ENCODE measurements at places on chromosomes 7 and 10.

DNA sequence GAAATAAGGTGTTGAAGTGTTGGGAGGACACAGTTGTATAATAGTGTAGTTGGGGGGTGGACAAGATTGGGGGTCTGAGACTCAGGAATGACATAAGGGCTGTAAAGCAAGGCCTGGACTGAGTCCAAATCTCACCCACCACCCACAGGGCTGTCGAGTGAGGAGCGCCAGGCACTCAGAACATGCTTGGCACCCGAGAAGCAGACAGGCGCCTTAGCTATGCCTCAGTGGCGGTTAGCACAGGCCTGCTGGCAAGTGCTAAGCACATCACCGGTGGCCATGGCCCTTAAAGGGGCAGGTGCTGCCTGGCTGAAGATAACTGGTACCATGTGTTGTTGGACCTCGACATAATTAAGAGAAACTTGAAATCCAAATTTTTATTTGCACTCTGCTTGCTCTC, 90.7 kb downstream of the COL13A1 start:
- DNase-seq: no peak

DNA sequence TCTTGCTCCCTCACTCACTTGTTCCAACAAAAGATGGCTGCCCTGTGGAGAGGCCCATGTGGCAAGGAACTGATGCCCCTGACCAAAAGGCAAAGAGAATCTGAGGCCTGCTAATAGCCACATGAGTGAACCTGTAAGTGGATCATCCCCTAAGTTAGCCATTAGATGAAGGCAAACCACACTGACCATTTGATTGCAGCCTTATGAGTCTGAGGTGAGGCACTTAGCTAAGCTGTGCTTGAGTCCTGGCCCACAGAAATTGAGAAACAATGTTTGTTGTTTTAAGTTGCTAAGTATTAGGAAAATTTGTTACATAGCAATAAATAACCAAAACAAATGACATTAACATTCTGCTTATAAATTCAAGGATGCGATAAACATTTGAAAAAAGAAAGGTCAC, 100.1 kb upstream of the BET1 start:
- no peak for DNase-seq

DNA sequence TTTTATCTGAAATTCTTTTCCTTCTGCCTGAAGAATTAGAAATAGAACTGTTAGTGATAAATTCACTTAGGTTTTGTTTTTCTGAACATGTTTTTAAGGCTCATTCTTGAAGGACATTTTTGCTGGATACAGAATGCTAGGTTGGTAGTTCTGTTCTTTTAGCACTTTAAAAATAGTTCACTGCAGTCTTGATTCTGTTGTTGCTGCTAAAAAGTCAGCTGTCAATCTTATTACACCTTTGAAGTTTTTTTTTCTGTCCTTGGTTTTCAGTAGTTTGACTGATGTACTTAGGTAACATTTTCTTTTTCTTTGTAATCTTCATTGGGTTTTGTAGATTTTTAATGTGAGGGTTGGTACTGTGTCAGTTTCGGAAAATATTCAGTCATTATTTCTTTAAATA, 48.7 kb downstream of the C1GALT1 start:
- DNase-seq: no peak

DNA sequence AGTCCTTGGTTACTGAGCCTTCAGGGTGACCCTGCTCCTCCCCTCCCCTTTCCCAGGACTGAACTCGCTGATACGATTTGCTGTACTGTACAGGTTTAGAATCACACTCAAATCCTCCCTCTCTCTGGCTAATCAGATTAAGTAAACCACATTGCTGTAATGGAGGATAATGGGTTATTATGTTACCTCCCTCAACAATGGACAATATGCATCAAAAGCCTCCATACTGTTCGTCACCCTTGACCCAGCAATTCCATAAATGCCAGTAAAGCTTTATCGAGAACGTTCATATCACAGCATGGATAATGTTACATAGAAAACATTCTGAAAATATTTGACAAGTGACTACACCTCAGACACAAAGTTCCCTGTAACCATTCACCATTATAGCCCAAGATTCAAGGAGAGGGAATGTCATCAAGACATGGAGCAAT, 61.7 kb downstream of the FAM107B start:
- DNase-seq: no peak

DNA sequence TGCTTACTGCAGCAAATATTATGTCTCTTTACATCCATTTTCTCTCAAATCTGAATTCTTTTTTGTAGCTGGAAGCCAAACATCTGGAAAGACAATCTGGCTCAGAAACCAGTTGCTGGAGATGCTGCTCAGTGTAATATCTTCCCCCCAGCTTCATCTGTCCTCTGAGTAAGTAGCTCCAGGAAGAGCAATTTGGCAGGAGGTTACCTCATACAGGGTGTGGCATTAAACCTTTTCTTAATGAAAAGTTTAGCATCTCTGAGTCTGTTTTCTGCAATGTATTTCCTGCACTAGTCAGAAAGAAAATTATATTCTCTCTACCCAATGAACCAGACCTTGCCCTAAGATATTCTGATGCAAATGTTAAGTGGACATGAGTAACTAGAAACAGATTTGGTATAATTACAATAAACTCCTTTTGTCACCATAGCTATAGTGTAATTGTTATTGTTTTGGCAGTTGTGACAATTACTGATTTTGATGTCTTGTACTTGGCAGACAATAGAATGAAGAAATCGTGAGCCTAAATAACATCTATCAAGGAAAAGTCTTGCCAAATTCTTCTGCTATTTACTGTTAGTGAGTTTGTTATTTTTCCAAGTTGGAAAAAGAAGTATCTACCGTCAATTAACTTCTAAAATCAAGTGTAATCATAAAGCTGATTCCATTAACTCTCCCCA, 123.3 kb downstream of the WDFY4 start:
- no peak for DNase-seq

DNA sequence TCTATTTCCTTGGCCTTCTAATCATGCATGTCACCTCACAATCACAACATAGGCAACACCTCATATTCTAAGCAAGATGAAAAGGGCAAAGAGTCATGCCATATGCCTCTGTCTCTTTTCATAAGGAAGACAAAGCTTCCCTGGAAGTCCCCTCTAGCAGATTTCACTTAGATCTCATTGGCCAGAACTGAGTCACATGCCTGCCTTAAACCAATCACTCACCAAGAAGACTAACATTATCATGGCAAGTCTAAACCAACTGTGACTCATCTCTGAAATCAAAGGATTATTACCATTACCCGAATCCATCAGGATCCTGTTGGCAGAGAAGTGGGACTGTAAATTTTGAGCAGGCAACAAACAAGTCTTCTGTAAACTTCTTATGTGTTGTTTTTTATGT, 27.8 kb downstream of the CAV1 start:
- no peak for DNase-seq

DNA sequence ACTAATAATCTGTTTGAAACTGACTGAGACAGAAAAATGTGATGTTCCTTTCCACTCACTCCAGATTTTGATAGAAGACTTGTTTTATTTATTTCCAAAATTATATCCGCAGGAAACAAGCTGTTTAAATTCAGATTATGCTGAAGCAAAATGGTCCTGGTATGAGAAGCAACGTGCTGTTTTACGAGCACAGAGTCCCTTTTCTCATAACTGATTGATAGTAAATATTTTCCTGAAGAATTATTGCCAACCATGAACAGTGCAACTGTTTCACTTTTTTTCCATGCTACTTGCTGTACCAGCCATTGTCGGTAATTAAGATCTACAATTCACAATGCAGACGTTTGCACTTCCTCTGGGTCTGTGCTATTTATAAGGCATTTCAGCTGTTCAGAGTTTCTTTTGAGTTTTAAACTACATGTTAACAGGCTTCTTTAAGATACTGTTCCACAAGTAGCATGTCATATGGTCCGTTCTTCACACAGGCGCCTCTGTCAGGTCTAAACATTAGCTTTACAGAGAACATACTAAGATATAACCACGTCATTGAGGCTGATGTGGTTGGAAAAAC, 103.8 kb downstream of the POLL start:
- DNase-seq: no peak

- no peak for DNase-seq
Observed at GRCh38 chr10:48609899-48610584, 5.2 kb upstream of the ARHGAP22 start.

GRCh38 chr10:126094537-126094936, 198.2 kb downstream of the FANK1 start:
- no peak for DNase-seq

DNA sequence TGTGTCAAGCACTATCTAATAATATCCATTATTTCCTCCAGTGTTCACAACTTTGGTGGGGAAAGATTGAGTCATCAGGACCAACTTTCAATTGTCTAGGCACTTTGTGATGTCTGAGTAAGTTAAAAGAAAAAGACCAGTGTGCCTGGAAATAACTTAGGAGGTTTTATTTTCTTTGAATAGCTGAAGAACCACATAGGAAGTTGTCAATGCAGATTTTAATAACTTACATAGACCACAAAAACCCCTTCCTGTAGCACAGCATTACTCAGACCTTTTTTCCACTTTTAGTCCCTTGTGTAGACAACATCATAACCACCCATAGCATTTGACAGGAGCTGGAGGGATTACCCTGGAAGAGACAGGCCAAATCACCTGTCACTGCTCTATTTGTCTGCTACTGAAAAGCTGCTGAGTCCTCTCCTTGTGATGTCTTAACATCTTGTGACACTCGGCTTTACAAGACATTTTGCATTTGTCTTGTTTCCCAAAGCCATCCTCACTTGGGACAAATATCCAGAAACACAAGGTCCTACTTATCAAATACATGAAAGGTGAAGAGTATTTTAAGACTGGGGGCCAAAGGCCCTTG, 241.5 kb upstream of the PTER start:
- DNase-seq: no peak

GRCh38 chr7:21185653-21186265, 242.1 kb upstream of the SP4 start:
- no peak for DNase-seq

DNA sequence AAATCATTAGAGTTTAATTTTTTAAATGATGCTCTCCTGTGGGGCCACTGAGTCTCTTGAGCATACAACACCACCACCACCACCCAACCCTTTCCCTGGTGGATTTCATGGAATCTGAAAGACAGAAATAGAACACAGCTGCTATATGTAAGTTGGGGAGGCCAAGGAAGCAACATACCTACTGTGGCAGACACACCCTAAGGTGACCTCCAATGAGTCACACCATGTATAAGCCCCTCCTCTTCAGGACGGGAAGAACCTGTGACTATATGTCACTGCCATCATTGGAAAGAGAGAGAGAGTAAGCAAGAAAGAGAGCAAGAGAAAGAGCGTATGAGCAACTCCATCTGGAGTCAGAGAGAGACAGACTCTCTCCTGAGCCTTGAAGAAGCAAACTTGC, 172.4 kb upstream of the NFE2L3 start:
- DNase-seq: no peak

- DNase-seq: no peak
Observed at GRCh38 chr10:62852961-62853702, 37.0 kb upstream of the EGR2 start.

GRCh38 chr7:12322284-12322902, 81.3 kb downstream of the VWDE start:
- DNase-seq: no peak

GRCh38 chr7:151837285-151838042, 39.5 kb downstream of the PRKAG2 start:
- DNase-seq: no peak

GRCh38 chr10:66917104-66917503, 8.7 kb upstream of the LRRTM3 start:
- no peak for DNase-seq

- DNase-seq: no peak
Observed at GRCh38 chr7:21886396-21886795, 59.3 kb downstream of the CDCA7L start.

DNA sequence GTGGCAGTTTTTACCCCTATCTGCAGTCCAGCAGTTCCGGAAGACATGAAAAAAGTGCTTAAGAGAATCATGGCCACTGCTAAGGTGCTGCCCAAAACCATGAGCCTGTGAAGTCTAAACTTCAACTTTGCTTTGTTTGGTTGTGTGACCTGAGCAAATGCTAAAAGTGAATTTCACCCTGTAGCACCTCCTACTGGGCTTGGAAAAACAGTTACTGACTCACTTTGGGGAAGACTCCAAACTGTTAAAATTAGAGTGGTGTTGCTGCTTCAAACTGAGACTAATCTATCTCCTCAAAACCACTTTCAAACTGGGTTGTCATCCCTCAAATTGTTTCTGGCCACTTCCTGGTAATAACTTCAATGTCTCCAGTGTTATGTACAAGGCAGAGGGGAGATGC, 21.3 kb downstream of the MKX start:
- no peak for DNase-seq

GRCh38 chr7:158276414-158277218, 311.0 kb downstream of the PTPRN2 start:
- no peak for DNase-seq

- DNase-seq: no peak
Observed at GRCh38 chr10:71487726-71488125, 91.0 kb downstream of the CDH23 start.

GRCh38 chr7:42211938-42212337, 25.1 kb downstream of the GLI3 start:
- no peak for DNase-seq

- no peak for DNase-seq
Observed at GRCh38 chr7:151439855-151440798, at the start of gene CRYGN. Gene CRYGN, minus strand, starts transcription at chr7:151440141. Its CDS starts 224 bp downstream, at chr7:151439917.

DNA sequence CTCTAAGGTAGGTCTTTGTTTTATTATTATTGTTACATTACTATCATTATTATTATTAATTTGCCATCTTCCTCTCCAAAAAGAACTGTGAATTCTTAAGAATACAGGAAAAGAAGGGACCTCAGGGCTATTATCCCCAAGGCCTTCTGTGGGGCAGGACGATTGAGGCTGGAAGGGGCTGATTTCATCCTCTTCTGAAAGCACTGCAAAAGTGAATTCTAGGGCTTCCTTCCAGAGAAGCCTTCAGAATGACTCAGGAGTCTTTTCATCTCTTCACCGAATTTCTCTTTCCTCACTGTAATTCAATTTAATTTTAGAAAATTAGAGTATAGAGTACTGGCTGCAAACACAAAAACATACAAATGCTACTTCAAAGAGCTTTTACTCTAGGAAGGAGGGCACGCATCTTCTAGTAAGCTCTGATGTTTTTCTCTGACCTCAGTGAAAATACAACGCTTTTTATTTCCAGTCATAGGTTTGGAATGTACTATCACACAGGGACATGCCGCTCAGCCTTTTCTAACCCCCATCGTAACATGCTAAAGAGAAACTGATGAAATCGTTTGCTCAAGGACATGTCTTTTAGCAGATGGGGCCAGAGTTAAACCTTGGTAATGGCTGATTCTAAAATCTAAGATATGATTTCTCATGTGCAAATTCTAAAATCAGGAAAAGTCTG, 280.2 kb upstream of the PITRM1 start:
- no peak for DNase-seq

GRCh38 chr7:104679085-104679484, 334.9 kb upstream of the KMT2E start:
- no peak for DNase-seq

GRCh38 chr10:66318761-66319160, 607.1 kb upstream of the LRRTM3 start:
- no peak for DNase-seq
